ENCODE measurements at places on chromosomes 2 and 18.

DNA sequence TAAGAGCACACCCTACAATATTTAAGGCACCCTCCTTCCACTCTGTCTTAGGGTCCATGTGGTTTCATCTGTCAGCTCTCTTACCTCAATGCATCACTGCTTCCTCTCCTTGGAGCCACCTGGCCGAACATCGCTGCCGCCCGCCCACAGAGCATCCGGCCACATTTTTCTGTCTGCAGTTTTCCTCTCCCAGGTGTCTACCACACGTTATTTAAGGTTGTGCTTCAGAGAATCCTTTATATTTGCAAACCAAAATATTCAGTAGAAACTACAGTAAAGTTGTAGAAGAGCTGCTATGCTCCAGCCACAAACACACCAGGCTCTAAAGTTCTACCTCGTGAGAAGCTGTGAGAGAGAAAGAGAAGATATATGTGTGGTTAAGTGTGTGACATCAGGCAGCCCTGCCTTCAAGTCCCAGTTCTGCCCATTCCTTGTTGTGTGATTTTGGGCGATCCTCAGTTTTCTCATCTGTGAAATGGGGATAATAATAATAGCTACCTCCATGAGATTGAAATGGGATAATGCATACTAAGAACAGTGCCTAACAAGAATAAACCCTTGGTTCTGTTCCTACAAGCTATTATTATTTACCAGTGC lies 4.9 kb upstream of the STK17B start:
- peak; percentile 64 for DNase-seq

DNA sequence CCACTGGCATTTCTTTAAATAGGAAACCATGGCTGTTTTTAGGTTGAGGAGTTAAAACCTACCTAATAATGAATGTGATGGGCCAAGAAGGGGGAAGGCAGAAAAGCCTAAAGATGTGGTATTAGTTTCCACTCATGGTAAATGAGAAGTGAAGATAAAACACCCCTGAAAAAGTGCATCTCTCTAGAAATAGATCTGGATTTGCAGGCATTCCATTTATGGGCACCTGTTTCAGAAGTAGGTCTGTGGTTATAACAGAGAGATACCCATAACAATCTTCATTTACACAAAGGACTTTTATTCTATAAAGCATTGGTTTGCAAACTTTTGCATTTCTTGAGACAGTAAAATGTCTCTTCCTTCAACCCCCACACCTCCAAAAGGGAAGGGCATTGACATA lies 62.1 kb downstream of the PRKCE start:
- no peak for DNase-seq

GRCh38 chr2:40374543-40375240 lies 77.2 kb downstream of the SLC8A1 start:
- DNase-seq: no peak

DNA sequence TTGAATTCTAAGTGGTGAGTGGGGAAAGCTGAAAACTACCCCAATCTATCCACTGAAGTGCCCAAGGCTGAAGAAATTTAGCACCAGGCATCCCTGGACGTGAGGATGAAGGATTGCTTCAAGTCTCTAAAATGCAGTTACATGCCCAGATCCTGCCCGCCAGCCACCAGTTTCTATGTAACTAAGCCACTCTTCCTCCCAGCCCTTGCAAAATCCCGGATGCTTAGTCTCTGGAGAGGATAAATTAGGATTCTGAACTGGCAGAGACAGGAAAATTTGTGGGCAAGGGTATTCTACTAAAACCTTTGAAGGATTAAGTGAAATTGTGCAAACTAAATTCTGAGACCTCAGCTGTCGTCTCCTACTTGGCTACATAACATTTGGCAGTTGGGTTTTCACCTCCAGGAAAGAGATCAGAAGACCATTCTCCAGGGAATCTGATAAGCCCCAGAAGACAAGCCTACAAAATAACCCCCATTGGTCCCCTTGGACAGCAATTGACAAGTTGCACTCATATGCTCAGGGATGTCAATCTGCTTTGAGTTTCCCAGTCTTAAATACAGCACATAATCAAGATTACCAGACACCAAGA lies 93.9 kb upstream of the CD226 start:
- no peak for DNase-seq

- DNase-seq: no peak
Observed at GRCh38 chr2:215729985-215730620, 283.2 kb downstream of the MREG start.

DNA sequence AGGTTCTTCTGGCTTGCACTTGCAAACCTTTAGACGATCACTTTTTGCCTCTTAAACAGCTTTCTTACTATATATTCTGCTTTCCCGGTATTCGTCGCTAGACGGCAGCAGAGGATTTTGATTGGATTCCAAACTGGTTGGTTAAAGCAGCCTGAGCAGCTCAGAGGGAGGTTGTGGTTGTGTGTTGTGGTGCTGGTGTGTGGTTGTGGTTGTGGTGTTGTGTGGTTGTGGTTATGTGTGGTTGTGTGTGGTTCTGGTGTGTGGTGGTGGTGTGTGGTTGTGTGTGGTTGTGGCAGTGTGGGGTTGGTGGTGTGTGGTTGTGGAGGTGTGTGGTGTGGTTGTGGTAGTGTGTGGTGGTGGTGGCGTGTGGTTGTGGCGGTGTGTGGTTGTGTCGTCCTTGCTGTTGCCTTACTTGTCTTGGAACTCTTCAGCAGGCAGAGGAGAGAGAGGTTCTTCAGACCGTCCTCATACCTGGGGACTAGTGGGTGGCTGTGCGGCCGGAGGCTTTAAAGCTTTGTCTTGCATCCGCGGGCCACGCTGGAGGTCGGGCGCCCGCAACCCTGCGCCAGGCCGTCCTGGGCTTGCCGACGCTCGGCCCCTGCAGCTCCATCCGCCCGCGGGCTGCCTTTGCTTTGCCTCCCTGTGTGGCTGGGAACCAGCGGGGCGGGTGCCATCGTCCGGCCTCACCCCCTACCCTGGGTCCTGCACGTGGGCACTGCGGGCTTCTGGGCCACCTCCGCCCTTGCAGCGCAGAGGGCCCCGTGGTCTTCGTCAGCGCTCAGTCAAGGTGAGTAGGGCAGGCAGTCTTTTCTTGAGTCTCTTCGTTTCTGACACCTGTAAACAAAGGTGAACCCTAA lies 190.8 kb downstream of the ARHGAP28 start:
- DNase-seq: no peak

DNA sequence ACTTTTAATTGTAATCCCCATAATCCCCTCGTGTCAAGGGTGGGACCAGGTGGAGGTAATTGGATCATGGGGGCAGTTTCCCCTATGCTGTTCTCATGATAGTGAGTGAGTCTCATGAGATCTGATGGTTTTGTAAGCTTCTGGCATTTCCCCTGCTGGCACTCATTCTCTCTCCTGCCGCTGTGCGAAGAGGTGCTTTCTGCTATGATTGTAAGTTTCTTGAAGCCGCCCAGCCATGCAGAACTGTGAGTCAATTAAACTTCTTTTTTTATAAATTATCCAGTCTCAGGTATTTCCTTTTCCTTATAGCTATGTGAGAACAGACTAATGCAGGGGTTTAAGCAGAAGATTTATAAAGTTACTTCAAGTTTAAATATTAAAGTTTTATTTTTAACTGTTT lies 655.2 kb downstream of the EPHA4 start:
- no peak for DNase-seq

DNA sequence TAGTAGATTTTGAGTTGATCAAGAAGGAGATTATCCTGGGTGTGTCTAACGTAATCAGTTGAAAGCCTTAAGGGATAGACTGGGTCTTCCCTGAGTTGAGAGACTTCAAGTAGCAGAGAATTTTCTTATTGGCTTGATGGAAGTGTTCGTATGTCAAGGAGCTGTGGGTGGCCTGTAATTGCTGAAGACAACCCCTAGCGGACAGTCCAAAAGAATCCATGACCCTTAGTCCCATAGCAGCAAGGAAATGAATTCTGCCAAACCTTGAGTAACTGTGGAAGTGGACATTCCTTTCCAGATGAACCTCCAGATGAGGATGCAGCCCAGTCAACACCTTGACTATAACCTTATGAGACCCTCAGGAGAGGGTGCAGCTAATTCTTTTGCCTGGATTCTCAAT lies 786.3 kb downstream of the SOCS6 start:
- DNase-seq: no peak
